ENCODE measurements at places on chromosomes 16 and 17.

- no peak for DNase-seq
Observed at GRCh38 chr17:1089915-1090314, 89.9 kb downstream of the ABR start.

DNA sequence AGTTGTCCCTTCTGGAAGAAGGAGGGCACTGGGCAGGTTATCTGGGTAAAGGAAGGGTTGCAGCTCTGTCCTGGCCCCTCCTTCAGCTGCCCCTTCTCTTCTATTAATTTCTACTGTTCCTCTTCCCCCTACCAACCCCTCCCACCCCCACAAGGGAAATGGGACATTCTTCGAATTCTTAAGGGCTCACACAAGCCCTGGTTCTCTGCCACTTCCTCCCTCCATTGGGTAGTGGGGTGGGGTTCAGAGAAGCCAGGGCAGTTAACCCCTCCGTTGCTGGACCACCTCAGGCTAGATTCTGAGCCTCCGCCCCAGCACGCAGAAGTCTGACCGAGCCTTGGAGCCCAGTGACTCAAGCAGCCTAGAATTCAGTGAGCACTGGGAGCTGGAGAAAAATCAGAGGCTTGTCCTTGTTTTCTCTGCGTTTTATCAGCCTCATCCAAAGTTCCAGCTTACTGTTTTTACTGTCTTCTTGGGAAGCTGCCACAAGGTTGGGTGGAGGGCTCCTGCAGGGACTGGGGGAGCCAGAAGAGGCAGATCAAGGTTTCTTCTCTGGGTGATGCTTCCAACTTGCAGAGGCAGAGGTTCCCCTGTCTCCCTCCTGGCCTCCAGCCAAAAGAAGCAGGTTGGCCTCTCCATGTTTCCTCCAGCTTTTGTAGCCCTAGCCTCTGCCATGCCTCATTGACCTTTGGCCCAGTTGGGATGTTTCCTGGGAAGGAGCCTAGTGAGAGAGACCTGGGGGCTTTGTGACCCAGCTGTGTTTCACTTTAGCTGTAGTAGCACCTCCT is 10.2 kb downstream of the LASP1 start:
- DNase-seq: peak; percentile 77

GRCh38 chr16:69276148-69277115 is 34.7 kb upstream of the VPS4A start:
- peak; percentile 98 for DNase-seq

GRCh38 chr17:55466671-55467070 is 44.6 kb downstream of the SMIM36 start:
- no peak for DNase-seq

- DNase-seq: no peak
Observed at GRCh38 chr17:8923762-8924161, 41.7 kb downstream of the PIK3R5 start.

DNA sequence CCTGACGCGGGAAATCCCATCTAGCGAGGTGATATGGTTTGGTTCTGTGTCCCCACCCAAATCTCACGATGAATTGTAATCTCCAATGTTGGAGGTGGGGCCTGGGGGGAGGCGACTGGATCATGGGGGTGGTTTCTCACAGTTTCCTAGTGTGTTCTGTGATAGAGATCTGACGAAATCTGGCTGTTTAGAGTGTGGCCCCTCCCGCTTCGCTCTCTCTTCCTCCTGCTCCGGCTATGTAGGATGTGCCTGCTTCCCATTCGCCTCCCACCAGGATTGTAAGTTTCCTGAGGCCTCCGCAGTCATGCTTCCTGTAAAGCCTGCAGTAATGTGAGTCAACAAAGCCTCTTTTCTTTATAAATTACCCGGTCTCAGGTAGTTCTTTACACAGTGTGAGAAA is 31.6 kb downstream of the IFT140 start:
- DNase-seq: no peak

- DNase-seq: no peak
Observed at GRCh38 chr16:51607201-51607651, 456.2 kb upstream of the SALL1 start.
